HS-27A (cell line): ENCODE measurements at places on chromosomes 6 and 20.

- DNase-seq: no peak
These were observed 179.1 kb downstream of the SYNDIG1 start for GRCh38 chr20:24648481-24648880.

DNA sequence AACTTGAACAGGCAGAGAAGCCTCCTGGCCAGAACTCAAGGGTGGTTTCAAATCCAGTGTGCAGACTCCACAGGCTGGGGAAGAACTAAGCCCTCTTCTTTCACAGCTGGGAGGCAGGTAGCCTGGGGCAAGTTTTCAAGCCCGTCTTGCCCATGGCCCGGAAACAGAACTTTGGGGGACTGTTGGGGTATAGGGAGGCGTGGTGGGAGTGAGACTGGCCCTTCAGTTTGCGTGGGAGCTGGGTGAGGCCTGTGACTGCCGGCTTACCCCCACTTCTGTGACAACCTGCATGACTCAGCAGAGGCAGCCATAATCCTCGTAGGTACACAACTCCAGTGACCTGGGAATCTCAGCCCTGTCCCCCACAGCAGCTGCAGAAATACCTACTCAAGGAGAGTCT is 1125.7 kb downstream of the HACE1 start:
- DNase-seq: no peak

DNA sequence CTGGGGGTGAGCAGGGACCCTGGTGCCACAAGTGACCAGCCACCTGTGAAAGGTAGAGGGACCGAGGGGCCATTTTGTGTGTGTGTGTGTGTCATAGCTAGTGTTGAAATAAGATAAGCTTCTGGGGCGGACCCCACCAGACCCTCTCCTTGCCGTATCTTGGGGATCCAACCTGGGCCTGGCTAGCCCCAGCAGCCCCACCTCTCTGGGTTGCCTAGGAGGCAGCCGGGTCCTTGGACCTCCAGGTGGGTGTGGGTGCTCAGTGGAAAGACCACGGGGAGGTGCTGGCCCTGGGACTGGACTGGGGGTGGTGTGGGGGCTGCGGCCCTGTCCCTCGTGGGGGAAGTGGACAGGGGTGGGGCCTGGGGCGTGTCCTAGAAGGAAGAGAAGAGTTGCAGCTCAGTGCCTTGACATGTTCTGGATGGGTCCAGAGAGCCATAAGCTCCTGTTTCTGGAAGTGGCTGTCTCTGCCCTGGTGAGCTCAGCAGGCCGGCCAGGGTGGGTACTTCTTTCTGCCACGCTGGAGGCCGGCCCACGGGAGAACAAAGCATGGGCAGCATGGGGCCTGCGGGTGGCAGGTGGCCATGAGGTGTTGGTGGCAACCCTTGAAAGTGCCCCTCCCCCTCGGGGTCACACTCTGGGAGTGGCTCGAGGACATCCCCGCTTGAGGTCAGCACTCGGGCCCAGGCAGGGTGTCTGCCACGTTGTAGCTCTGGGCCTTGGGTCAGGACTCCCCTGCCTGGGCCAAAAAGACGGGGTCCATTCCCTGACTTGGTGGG is 8.4 kb downstream of the RBBP8NL start:
- DNase-seq: no peak

DNA sequence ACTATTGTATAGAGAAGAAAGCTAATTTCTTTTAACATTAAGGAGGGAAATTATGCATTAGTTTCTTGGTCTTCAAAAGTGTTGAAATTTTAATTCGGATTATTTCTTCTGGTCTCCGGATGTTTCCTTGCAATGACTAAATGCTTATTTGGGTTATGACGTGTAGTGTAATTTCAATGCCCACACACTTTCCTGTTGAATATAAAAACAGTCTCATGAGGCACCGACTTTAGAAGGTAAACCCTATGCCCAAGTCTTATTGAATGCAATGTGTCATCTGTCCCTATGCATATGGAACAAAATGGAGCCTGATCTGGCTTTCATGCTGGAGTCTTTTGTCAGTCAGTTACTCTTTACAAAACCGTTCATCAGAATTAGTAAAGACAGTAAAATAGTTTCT is 17.7 kb downstream of the GJA1 start:
- DNase-seq: no peak

DNA sequence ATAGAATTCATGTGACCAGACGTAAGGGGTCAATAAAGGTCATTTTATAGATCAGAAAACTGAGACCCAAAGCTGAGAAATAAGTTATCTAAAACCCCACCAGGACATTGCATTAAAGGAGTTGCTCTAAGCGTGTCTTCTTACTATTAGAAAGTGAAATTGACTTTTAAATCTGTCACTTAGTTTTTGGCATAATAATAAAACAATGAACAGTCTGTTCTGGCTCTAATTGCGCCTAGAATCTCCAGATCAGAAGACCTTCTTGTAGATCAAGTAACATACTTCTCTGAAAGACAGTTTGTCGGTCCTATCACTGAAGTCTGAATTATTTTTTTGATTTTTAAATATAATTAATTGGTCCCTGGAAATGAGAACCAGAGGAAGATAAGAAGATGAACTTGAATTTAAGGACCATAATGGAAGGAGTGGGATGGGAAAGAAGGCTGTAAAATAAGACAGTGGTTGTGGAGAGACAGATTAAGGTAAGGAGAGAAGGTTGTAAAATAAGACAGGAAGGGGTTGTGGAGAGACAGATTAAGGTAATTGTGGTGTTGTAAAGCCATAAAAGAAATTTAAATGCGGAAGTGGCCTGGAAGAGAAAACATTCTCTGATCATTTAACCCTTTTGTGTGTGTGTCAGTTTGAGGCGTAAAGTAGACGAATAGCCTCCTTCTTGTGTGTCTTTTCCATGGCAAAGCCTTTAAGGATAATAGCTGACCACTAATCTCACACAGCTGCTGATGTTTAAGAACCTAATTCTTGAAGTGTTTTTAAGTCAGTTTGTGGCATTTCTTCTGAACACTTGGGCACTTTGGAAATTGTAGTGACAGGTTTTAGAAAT is 20.1 kb downstream of the TOP1 start:
- no peak for DNase-seq

- DNase-seq: no peak
These were observed 793 bp upstream of the HDAC2 start for GRCh38 chr6:113971741-113972140.
